NCI-H1105 treated with DMSO at 0.1 percent for 48 hours (cell line): ENCODE measurements at places on chromosomes 7 and 10.

DNA sequence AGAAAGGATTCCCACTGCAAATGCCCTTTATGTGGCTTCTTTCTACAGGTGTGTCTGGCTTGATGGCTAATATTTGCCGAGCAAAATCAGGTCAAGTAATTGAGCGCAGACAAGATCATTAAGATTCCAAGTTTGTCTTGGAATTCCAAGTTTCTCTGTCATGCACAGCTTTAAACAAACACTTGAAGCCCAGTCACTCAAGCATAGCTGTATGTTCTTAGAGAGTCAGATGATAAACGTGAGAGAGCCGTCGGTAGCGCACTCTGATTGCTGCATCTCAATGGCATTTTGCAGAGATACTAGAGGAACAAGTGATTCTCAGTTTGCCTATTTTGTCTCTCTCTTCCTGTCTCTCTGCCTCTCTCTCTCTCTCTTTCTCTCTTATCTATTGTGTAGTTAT lies 658 bp downstream of the DMBT1 start:
- DNase-seq: no peak

DNA sequence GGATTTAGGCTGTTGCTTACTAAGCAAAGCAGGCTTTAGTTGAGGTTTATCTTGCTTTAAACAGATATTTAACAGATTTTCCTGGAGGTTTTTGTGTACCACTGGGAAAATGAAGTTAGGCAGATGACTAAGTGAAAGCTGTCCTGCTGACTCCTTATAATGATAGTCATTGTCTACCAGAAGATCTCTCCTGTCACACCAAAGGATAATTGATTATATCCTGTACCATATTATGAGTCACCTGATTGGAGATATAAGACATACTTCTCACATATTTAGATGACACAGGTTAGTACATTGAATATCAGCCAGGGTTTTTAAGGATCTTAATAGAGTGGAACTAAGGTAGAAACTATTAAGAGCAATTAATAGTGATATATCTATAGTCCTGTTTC lies 68.4 kb downstream of the PTEN start:
- DNase-seq: no peak

DNA sequence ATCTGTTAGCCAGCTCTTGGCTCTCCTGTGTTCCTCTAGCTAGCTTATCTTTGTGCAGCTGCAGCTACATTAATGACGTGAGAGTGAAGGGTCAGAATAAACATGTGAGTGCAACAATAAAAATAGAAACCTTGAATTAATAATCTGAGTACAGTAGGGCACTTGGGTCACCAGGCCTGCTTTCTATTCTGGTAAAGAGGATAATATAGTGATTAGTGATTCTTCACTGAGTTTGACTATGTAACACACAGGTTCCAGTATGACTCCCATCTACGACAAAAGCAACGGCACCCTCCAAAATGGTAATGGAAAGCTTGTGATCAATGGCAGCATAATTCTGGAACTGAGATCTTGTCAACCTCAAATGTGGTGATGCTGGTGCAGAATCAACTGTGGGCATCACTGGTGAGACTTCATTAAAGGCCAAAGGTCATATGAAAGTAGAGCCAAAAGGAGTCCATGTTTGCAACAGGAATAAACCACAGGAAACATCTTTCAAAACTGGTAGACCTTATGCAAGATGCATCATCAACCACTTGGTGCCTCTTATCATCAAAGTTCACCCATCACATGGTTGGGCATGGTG lies 77.6 kb downstream of the NRBF2 start:
- DNase-seq: no peak

DNA sequence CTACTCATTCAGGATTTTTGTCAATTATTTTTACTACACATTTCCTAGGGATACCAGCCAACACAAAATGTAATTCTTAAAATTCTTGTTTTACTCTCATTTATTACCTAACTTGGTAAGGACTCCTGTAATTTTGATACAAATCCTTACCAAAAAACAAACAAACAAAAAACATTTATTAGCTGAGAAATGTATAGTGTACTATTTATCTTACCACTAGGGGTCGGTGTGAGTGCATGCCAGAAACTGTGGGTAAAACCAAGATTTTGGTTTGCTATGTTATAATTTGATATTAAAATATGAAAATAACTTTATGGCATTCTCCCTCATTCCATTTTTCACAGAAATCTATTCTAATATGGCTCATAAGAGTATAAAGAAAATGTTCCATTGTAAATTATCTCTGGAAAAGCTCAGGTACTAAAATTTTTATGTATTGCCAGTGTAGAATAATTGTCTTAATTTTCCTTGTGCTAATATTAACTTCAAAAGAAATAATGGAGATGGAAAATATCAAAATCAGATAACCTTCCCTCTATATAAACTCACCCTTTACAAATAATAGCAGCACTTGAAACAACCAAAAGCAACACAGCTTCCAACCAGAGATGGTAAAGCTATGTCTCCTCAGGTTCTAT lies 290.8 kb upstream of the PCDH15 start:
- DNase-seq: peak; percentile 18

DNA sequence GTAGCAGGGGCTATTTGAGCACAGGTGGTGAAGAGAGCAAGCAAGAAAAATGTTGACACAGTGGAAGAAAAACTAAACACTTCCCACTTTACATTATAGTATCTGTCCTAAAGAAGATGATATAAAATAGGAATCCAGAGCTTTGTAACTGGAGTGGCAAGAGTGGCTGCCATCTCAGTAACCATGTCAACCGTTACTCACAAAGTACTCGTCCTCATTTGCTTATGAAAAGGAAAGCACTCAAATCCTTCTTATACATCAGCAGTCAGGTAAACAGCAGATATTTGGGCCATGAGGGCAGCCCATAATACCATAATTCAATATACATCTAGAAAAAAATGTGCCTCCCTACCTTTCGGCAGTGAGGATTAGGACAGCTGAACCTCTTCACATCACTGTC lies 70.1 kb downstream of the RNF216 start:
- DNase-seq: peak; percentile 4

DNA sequence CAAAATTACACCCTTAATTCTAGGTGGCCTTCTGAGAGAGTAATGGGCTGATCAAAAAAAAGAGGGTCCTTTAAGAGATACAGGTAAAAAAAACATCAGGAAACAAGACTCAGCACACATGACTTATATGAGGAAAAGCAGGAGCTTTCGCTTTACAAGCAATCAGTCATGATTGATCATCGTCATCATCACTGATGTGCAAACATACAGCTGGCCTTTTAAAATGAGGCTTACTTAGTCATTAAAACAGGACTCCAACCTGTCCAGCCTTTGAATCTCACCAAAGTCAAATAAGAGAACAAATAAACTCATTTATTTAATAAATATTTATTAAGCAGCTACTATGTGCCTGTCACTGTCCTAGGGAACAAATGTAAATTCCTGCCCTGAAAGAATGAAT lies 255.3 kb downstream of the SKAP2 start:
- no peak for DNase-seq

- DNase-seq: no peak
Observed at GRCh38 chr7:16660702-16661464, 14.9 kb downstream of the BZW2 start.

GRCh38 chr7:33157311-33157710 lies 27.9 kb downstream of the BBS9 start:
- no peak for DNase-seq

DNA sequence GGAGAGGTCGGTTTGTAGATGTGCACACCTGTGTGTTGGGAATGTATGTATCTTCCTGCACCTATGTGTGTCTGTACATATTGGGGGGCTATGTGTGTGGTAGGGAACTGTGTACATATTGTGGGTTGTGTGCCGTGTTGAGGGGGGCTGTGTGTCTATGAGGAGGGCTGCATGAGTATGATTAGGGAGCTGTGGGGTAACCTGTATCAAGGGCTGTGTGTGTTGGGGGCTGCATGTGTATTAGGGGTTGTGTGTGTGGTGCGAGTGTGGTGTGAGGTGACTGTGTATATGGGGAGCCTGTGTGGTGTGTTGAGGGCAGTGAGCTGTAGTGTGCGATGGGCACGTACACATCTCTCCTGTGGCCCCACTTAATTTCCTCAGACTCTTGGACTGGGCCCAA lies 22.2 kb upstream of the PAX2 start:
- DNase-seq: no peak

GRCh38 chr10:98038288-98038687 lies 7.9 kb upstream of the CRTAC1 start:
- no peak for DNase-seq

- DNase-seq: no peak
Observed at GRCh38 chr7:74338366-74339108, 49.3 kb downstream of the CLIP2 start.

DNA sequence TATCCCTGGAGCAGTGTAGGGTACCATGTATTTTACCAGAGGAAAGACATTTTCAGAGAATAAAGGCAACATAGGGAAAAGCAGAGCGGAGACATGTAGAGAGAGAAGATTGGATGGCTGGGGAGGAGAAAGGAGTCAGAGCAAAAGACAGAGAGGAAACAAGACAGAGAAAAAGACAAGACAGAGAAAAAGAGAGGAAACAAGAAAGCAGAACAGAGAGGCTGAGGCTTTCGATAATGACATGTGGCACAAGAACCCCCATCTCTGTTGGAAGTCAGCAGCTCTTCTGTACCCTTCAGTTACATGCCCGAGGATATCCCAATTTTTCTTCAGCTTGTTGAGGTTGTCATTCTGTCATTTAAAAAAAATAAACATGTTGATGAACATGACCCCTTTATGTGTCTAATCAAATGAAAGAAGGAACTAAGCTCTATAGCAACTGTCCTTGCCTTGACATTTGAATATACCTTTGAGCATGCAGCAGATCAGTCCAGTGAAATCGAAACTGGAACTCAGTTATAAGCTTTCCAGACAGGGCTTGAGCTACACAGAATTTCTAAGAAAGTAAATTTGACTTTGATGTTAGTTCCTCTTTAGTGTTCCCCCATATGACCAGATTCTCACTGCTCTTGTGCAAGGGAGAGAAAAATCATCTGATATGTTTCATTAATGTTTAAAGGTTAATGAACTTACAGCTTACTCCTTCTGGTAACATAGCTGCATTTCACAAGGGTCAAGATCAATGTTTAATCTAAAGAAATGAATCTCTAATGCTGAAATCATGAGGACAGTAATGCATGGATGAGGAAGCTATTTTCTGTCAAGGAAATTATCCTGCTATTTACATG lies 75.1 kb upstream of the SP4 start:
- no peak for DNase-seq

DNA sequence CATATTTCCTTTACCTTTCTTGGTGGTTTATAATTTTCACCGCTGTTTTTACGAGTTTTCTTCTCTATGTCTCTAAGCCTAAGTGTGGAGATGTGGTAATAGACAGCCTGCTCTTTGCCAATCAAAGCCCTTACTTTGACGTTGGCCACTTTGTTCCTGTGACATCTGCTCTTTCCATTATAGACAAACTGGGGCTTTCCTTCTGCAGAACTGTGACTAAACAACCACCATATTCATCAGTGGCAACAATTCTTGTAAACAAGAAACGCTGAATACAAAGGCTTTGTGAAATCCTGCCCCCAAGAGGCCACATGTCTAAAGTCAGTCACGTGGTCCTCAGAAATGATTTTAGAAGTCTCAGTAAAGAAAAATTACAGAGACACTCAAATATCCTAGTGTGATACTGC lies 59.6 kb upstream of the CAPZA2 start:
- peak; percentile 61 for DNase-seq

GRCh38 chr10:20890491-20891337 lies 6.4 kb downstream of the NEBL start:
- DNase-seq: no peak

DNA sequence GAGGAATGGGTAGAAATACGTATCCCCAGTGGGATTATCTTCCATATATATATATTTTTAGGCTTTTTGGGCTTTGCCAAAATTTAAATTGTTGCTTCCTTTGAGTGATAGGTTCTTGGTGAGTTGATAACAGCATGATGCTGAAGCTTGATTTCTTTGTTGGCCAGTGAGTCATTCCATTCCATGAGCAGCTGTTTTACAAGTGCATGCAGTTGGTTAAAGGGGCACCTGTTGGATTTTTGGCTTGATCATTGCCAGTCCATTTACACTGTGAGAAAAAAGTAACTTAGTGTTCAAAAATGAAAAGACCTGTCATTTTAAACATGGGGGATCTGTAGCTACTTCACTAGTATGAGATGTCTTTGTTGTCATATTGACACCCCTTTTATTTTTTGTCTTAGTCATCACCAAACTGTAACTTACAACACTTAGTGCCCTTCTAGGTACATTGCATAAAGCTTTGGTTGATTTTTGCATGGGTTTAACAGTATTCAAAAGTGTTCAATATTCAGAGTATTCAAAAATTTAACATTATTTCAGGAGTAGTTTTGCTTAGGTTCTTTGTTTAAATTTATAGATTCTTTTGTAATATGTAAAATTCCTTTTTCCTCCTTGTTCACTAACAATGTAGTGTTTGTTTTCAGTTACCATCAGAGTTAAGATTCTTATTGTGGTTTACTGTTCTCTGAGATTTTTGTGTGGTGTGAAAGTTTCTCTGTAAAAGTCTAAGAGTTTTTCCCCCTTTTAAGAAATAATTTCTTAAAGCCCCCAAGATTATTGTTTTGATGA lies 8.8 kb downstream of the AKAP9 start:
- DNase-seq: no peak

GRCh38 chr10:18144928-18145327 lies 4.7 kb downstream of the CACNB2 start:
- DNase-seq: peak; percentile 81

DNA sequence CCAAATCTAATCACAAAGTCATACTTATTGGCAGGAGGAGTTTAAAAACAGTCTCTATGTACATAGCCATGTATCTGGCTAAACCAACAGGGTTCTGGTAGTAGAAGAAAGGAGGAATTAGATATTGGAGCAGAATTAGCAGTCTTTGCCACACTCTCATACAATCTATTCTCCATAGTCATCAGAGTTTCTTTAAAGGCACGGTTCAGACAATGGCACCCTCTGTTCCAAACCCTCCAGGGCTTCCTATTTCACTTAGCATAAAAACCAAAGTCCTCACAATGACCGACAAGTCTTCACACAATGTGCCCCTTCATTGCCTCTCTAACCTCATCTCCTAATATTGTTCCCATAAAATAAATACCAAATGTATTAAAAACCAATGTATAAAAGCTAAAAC lies 12.7 kb downstream of the ZNF438 start:
- no peak for DNase-seq

GRCh38 chr10:90712529-90712928 lies 145.3 kb downstream of the HTR7 start:
- DNase-seq: no peak

DNA sequence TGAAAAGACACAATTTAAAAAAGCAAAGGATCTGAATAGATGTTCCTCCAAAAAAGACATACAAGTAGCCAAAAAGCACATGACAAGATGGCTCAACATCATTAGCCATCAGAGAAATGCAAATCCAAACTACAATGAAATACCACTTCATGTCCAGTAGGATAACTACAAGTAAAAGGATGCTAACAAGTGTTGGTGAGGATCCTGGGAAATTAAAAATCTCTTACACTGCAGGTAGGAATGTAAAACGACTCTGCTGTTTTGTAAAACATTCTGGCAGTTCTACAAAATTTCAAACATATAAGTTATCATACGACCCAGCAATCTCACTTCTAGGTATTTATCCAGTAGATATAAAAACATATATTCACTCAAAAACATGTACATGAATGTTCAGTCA lies 161.3 kb downstream of the SRPK2 start:
- no peak for DNase-seq

GRCh38 chr7:11336432-11336831 lies 362.8 kb downstream of the PHF14 start:
- no peak for DNase-seq

- DNase-seq: no peak
Observed at GRCh38 chr7:134140889-134141867, 14.0 kb downstream of the LRGUK start.
